NB4 (cell line): ENCODE measurements at places on chromosomes 11 and 22.

DNA sequence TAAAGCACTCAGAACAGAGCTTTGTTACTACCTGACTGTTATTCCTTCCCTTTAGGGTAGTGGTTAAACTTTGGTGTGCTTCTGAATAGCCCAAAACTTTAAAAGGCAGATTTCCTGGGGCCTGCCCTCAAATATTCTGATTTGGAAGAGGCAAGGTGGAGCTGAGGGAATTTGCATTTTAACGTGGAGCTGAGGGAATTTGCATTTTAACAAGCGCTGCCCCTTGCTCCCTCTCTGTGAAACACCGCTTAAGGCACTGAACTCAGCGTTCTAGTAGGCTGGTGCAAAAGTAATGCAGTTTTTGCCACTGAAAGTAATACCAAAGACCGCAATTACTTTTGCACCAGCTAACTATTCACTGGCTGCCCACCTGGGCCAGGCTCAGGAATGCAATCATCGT, 35.0 kb downstream of the TPST2 start:
- DNase-seq, result no peak

DNA sequence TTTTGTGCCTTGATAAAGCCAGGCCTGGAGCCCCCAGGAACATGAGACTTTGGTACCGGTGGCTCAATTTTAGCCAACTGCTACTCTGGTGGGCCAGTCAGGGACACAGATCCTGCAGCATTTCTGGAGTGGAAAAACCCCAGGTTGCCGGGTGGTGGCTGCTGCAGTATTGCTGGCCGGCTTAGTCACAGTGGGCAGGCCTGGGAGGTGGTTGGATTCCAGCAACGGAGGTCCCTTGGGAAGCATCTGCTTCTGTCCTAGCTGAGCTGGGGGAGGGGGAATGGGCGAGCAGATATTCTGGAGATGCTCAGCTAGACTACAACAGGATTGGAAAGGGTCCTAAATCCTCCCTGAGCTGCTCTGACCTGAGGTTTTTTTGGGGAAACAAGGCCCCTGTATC, 31.6 kb upstream of the ACCSL start:
- DNase-seq, result peak; percentile 35

- no peak for DNase-seq
These were observed 31.6 kb upstream of the IZUMO1R start for GRCh38 chr11:94272738-94273313.

DNA sequence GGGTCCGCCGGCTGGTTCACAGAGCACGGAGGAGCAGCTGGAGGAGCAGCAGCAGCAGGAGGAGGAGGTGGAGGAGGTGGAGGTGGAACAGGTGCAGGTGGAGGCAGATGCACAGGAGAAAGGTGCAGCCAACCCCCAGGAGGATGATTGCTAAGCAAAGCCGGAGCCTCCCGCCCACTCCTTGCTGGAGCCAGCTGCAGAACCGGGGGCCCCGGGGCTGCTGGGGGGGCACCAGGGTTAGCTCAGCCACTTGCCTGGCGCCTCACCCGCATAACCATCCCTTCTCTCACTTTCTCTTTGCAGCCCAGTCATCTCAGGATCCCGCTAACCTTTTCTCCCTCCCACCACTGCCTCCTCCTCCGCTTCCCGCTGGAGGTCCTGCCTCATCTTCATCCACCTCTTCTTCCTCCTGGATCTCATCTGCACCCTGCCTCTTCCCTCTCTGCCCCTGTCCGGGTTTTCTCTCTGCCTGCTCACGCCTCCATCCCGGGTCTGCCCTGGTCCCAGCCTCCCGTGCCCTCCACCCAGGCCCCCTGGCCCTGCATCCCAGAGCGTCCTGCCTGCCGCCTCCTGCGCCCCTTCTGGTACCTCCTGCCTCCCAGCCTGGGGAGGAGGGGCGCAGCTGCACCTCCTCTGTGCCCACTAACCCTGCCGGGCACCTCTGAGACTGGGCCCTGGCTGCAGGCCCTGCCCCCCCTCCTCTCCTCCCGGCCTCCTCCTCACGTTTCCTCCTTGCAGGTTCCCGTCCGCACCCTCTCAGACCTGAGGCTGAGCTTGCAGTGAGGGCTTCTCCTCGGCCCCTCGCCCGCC, 9.5 kb downstream of the KCTD17 start:
- DNase-seq, result no peak

GRCh38 chr22:41425660-41426365, 20.8 kb downstream of the TOB2 start:
- no peak for DNase-seq

DNA sequence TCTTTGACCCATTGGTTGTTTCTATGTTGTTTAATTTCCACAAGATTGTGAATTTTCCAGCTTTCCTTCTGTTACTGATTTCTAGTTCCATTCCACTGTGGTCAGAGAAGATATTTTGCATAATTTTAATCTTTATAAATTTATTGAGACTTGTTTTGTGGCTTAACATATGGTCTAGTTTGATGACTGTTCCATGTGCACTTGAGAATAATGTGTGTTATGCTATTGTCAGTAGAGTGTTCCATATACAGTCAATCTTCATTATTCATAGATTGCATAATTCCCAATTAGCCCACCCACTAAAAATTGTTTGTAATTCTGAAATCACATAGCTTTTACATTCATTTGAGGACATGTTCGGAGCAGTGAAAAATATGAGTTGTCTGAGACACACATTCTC, 346.1 kb upstream of the DDI1 start:
- no peak for DNase-seq

DNA sequence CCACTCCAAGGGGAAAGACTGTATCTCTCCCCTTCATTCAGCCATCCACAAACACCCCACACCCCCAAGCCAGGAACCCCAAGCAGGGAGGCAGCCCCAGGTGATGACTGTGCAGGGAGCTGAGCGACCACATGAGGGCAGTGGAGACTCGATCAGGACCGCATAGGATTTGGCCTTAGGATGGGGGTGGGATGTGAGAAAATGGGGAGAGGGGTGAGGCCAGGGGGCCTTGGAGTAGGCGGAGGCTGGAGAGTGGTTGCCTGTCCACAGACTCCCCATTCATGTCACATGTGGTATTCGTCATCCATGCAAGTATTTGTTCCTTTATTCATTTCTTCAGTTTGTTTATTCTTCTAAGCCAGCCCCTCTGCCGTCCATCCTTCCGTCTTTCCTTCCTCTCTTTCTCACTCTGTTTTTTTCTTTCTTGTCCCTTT, 2.7 kb upstream of the RHOD start:
- DNase-seq, result peak; percentile 63

DNA sequence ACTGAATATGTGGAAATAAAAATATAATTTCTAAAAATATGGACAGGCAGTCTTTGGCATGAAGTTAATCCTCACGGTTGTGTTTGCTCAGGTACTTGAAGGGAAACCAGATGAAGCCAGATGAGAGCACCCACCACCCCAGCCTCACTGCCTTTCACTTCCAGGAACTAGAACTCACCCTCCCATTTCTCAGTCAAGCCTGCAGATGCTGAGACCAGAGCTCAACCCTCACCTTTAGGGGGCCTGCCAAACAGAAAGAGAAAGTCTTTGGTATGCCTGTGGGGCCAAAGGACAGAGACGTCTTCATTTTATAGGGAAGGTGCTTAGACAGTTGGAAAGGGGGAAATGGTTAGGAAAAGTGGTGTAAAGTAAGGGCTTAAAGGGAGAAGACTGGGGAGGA, 252.8 kb upstream of the PLET1 start:
- no peak for DNase-seq

DNA sequence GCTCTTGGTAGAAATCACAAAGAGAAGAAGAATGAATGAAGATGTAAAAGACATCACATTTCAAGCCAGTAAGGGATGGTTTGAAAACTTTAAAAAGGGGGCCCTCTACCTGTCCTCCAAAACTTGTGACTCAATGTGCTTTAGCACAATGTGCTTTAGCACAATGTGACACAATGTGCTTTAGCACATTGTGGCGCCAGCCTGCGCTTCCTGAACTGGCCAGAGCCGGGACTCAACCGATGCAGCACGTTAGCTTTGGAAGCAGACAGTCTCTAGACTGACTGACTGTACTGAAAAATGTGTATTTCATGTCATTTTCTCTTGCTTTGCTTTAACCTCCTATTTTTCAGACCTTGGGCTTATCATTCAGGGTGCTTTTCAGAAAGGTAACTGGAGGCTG, 63.5 kb downstream of the FAM83F start:
- no peak for DNase-seq

DNA sequence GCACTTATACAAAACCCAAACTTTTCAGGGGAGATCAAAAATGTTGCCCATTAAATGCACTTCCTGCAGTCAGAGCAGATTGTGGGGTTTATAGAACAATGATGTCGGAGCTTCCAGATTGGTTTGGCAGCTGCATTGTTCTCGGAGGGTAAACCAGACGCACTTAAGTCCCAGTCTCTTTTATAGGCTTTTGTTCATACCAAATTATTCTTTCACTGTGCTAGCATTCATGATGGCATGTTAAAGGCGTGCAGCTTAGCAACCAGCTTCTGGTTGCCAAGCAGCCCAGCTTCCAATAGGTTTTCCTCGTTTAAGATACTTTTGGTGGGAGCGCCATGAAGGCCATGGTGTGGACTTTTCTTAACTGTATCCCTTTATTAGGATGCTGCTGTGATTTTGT, 40.9 kb downstream of the ZC3H12C start:
- no peak for DNase-seq

GRCh38 chr11:391117-392017, 2.6 kb upstream of the PKP3 start:
- DNase-seq, result no peak

DNA sequence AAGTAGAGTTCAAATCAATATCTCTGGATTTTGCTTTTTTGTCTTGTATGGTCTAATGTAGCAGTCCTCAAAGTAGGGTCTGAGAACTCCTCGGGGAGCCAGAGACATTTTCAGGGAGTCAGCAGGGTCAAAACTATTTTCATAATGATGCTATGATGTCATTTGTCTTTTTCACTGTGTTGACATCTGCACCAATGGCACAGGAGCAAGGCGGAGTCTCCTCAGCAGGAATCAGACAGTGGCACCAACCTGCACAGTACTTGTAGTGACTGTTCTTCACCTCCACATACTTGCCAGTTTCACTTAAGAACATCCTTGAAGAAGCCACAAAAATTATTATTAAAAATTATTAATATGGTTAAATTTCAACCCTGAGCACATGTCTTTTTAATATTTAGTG, 14.9 kb upstream of the FXYD6 start:
- no peak for DNase-seq

- no peak for DNase-seq
These were observed 1.1 kb upstream of the SAA1 start for GRCh38 chr11:18264677-18265555.

GRCh38 chr22:30763815-30764673, 69.4 kb downstream of the OSBP2 start:
- DNase-seq, result peak; percentile 80

DNA sequence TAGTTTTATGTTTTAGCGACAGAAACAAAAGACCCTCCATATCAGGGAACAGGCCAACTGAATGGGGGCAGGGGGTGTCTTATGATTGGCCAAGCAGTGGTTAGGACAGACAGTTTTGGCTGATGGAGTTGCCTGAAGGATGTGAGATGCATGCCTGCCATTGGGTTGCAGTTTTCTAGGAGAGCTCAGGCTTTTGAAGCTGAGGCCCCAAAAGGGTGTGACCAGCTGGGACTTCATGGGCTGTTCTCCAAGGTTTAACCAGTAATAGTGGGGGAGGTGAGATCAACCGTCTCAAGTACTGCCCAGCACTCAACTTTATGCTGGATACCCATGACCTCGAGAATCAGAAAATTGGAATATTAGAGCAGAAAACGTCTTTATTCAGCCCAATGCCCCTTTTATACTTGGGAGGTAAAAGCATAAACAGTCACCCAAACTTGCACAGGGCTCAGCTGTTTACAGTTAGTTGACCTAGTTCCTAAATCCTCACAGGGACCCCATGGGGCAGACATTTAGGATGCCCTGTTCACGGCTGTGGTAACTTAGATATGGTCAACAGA, 13.5 kb downstream of the DTX4 start:
- no peak for DNase-seq

GRCh38 chr11:128563942-128564641, 23.3 kb downstream of the ETS1 start:
- peak; percentile 96 for DNase-seq

- DNase-seq, result no peak
These were observed 19.8 kb upstream of the INCENP start for GRCh38 chr11:62103986-62104385.

DNA sequence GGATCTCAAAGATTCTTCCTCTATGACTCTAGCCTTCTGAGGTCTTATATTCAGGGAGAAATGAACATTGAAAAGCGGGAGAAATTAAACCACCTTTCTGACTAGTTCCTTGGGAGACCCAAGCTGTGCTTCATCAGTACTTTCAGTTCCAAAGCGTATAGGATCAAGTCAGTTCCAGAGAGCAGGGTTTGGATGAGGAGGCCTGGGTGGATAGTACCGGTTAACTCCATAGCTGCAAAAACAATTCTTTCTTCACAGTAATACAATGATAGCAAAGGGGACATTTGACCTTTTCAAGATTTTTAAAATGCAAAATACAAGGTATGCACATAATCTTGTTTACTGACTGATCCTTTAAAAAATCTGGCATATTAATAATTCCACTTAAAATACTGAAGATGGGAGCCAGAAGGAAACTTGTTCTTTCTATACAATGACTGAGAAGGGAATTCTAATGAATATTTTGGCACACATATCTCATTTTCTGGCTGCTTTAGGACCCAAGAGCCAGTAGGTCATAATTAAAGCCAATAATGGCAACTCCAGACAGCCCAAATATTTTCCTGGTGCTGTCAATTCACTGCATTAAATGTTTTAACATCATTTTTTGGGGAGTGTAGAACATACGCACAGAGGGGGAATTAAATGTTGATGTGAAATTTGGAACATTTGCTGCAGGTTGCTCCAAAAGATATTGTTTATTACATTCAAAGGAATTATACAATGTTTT, 16.0 kb downstream of the ADM start:
- DNase-seq, result no peak

- DNase-seq, result no peak
These were observed 1.0 kb upstream of the TANGO2 start for GRCh38 chr22:20019661-20020532.

DNA sequence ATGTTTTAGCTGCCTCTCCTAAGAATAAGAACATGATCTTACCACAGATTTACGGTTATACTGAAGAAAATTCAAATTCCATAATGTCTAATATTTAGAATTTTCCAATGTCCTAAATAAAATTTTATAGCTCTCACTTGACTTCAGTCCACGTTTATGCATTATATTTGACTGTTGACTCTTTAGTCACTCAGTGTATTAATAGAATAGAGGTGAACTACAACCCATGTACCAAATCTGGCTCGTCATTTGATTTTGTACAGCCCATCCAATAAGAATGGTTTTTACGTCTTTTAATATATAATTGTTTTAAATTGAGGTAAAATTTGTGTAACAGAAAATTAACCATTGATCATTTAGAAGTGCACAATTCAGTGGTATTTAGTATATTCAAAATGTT, 34.9 kb downstream of the KDM2A start:
- DNase-seq, result no peak
